ENCODE measurements at places on chromosomes 5 and 9.
A peak's percentile ranks its signal among the peaks of the same experiment; 100 is the strongest.

- no peak for DNase-seq
These were observed 65.2 kb upstream of the TNFAIP8 start for GRCh38 chr5:119290607-119291006.

GRCh38 chr9:121545875-121546423 lies 46.3 kb upstream of the GGTA1 start:
- peak; percentile 75 for DNase-seq

DNA sequence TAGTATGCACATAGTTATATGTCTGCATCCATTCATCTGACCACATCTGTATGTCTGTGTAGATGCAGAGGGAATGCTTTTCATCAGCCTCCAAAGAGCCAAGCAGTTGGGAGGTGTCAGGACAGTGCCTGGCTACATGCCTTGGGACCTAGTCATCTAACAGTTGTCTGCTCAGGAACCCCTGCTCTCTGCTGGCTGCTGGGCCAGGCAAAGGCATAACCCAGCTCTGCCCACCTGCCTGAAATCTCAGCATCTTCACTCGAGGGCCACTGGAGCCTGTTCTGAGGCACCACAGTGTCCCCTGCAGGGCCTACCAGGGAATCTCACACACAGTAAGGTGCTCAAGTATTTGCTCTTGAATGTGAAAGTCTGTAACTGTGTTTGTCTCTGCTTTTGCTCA lies 3.7 kb downstream of the C9orf50 start:
- no peak for DNase-seq

DNA sequence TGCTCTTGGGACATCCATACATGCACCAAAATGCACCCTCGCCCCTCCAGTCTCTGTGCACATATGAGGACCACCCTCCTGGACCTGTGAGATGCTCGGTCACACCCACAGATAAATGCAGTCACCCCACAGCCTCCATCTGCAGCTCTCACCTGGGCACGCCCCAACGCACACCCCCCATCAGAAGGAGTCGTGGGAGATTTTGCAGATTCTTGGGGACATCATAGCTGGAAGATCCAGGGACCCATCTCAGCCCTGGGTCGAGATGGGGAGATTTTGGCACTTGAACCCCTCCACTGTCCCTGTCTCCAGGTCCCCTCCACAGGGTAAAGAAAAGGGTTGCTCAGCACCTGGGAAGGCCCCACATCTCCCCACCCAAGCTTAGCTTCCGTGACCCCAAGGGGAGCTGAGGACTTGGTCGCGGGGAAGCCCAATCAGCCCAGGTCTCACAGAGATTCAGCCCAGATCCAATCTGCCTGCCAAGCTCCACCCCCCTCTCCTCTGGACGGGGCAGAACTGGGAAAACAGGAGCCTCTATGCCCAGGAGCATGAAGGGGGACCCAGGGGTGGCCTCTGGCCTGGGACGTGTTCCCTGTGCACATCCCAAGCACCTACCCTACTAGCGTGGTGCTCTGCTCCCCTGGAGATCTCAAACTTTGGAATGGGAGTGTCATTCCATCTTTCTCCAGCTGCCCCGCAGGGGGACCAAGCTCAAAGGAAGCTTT lies 89.2 kb upstream of the LMX1B start:
- DNase-seq: no peak

DNA sequence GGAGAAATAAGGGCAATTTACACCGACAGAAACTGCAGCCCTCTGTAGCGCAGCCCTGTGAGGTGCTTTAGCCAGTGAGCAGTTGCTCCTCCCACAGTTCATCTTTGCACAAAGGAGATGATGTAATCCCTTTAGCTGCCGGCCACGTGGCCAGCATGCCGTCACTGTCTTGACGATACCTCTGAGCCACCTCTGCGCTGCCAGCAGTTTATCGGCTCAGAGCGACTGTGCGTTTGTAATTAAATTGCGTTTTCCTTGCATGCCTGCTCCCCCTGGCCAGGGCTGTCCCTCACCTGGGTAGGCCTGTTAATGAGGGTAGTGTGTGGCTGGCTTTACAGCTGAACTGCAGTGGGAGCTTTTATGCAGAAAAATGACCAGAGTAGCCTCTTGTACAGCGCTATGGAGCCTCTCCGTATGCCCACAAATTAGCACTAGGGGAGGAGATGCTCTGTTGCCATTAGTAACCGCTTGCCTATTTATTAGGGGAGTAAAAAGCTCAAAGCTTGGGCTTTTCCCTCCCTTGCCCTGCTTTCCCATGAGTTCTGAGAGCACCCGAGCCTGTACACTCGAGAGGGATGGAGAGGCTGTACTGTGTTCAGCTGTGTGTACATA lies 107.0 kb downstream of the TRIO start:
- peak; percentile 89 for DNase-seq

DNA sequence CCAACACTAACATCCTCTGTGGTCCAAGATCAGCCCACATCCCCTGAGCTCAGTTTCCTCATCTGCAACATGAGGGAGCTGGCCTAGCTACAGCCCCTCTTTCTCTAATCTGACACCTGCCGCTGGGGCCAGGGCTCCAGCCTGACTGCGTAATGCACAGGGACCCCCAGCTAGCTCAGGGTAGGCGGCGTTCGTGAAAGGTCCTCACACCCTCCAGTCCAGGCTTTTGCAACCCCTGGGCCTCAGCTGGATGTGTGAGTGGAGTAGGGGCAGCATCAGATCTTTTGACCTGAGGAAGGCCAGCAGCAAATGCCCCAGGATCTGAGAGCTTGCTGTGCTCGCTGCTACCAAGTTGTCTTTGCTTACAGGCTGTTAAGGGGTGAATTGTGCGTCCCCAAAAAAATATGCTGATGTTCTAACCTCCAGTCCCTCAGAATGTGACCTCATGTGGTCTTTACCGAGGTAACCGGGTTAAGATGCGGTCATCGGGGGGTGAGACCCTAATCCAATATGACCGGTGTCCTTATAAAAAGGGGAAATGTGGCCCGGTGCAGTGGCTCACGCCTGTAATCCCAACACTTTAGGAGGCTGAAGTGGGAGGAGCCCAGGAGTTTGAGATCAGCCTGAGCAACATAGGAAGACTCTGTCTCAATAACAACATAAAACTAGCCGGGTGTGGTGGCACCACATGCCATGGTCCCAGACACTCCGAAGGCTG lies 47.8 kb downstream of the PLPP7 start:
- DNase-seq: no peak

- no peak for DNase-seq
These were observed 78.6 kb downstream of the SERINC5 start for GRCh38 chr5:80177236-80177635.

DNA sequence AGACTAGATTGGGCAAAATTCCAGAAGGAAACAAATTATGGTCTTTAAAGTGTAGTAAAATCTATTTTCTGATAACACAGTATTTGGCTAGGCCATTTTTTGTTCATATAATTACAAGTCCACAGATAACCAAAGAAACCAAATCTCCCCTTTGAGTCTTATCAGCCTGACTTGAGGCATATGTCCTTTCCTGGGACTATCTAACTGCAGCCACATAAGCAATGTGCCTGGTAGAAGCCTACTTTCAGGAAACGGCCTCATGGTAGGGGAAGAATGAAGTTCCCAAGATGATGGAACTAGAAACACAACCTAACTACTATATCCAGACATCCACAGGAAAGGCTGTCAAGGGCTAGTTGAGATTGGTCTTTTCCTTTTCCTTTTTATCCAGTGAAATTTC lies 130.0 kb downstream of the PIK3R1 start:
- DNase-seq: no peak

- DNase-seq: no peak
These were observed 26.3 kb upstream of the FAM120AOS start for GRCh38 chr9:93479726-93480125.
